NCI-H526 treated with DMSO at 0.1 percent for 48 hours (cell line): ENCODE measurements at places on chromosomes 6 and 20.

- DNase-seq: no peak
These were observed 7.1 kb upstream of the ZNF318 start for GRCh38 chr6:43376551-43376981.

DNA sequence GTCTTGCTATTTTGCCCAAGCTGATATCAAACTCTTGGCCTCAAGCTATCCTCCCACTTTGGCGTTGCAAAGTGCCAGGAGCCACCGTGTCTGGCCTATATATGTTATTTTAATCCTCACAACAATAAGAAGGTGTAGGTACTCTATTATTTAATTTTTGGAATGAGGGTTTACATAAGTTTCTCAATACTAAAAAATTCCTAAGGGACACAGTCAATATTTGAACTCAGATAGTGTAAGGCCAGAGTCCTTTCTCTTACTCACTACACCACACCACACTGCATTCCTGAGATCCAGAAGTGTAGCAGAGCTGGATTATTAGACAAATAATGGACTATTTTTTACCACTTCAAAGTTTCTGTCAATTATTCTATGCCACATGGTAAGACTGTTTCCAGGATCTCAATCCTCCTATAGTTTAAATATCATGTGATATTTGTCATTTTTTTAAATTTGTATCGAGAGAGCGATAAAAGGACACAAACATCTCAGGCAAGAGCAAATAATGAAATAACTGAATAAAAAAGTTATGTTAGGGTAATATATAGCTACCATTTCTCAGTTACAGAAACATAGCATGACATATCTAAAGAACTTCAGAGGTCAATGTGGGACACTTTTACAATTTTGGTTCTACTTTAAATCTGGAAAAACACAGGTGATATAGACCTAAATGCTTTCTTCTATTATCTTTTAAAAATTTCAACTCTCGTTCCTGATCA, 162.2 kb upstream of the THEMIS start:
- no peak for DNase-seq

GRCh38 chr6:3370361-3371221, 86.3 kb downstream of the SLC22A23 start:
- DNase-seq: no peak

GRCh38 chr6:136471372-136471771, 78.8 kb downstream of the MAP7 start:
- no peak for DNase-seq

DNA sequence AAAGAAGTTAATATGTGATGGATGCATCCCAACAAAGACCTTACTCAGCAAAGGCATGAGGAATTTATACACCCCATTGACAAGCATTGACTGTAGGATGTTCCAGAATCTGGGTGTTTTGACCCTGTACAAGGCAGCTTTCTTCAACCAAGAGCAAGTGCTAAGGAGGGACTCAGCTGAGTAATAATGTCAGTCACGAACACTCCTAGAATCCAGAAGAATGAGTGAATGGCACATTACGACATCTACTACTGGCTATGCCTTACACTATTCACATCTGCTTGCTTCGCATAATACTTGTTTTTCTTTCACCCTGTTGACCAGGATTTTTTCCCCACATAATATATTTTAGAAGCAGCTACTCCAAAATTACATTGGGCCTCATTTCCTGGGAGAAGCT, 42.5 kb upstream of the VGLL2 start:
- no peak for DNase-seq

- DNase-seq: no peak
These were observed 81.3 kb upstream of the BHLHE23 start for GRCh38 chr20:63087872-63088680.

DNA sequence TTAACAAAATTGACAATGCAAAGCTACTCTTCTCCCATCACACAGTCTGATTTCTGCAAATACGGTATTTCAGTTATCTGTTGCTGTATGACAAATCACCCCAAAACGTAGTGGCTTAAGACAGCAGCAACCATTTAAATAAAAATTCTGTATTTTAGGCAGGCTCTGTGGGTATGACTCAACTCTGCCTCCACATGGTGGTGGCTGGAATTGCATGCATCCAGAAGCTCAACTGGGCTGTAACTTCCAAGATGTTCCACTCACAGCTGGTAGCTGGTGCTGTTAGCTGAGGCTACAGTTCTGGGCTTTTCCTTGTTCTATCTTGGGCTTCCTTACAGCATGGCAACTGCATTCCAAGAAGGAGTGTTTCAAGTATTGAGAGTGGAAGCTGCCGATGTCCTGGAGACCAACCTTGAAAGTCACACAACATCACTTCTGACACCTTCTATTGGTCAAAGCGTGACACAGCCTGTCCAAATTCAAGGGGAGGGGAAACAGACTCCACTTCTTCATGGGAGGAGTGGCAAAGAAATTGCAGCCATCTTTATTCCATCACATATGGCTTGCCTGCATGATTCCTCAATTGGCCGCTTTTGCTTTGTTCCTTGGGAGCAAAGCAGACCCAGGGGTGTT, 39.7 kb upstream of the TULP1 start:
- no peak for DNase-seq

GRCh38 chr6:33549196-33549595, 30.9 kb downstream of the BAK1 start:
- no peak for DNase-seq

DNA sequence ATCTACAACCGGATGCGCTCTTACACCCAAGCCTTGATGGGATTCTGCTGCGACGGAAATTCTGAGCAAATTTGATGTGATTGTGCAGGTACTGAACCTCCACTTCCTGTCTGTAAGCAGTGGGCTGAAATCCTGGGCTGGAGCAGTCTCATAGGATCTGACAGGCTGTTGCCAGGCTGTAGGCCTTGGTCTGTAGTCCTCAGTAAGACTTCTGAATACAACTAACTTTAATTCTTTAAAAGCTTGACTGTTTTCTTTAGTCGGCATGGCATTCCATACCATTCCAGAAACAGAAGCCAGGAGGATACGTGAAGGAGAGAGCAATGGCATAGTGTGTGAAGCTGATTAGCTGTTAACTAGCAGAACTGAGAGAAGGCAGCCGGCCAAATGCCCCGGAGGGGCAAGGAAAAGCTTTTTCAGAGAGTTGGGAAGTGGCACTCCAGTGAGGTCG, 68.3 kb downstream of the ADTRP start:
- DNase-seq: no peak

DNA sequence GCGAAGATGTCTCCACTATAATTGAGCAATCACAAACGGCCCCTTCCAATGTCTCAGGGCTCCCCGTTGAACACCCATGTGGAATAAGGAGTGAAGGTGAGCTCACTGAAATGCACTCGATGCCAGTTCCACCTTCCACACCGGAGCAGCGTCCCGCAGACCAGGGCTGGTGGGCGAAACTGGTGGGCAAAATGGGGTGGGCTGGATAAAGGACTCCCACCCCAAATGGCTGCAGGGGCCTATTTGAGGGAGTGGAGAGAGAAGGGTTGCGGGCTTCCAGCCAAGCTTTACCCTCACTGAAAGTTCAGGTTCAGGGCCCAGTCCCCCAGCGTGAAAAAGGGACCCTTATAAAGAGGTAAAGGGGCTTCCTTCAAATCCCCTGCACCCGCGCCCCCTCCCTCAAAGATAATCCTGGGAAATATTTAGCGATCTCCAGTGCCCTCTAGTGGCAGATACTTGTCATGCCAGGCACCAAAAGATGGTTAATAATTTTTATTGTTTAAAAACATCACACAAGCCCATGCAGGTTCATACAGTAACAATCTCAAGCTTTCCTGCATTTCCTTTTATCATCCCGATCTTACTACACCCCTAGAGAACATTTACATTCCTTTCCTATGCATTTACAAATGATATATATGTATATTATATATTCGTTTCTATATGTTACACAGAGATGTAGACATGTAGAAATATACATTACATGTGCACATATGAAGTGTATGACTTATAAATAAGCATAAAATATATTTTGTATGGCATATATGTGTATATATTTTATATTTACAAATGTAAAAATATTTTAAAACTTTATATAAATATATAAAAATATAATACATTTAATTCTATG, 58.2 kb upstream of the NKX2-2 start:
- no peak for DNase-seq

DNA sequence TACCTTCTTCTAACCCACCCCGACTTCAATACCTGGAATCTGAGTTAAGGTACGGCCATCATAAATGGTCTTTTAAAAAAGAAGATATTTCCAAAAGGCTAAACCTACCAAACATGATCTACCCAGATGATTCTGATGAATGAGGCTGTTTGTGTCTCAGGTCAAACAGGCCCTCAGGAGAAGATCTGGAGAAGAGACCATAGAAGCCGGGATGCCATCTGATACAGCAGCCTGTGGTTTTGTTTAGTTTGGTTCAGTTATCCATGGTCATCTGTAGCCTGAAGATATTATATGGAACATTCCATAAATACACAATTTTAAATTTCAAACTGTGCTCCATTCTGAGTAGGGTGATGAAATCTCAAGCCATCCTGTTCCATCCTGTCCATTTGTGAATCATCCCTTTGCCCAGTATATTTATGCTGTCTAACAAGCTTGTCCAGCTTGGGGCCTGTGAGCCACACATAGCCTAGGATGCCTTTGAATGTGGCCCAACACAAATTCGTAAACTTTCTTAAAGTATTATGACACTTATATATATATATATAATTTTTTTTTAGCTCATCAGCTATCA, 4.0 kb upstream of the CAP2 start:
- no peak for DNase-seq

DNA sequence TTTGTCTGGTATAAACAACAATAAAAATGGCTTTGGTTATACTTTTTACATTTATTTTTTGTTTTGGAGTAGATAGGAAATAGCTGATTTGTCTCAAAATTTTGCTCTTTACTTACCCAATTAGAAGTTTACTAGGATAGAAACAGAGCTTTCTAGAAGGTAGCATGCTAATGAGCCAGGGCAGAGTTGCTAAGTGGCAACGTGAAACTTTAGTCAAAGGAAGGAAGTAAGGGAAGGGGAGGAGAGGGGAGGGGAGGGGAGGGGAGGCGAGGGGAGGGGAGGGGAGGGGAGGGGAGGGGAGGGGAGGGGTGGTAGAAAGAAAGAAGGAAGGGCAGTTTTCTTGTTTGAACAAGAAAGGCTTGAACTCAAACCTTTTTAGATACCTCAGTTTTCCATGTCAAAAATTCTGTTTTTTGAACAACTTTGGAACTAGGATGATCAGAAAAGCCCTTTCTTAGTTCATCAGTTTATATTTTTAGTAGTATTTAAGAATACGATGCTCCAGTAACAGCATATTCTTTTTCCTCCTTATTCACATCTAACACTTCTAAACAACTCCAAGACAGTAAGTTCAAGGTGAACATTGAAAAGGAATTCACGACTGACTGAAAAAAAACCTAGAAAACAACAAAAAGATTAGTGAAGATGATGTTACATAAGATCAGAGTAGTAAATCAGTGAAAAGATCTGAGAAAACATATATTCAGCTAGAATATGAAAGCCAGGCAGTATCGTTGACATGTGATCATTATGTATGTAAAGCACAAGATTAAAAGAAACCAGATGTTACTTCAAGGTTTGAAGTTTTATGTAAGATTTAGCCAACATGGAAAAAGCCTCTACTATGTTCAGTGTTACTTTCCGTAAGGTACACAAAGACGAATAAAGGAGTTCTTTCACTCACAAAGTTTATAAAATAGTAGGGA, 263.4 kb downstream of the ARHGAP18 start:
- DNase-seq: no peak

DNA sequence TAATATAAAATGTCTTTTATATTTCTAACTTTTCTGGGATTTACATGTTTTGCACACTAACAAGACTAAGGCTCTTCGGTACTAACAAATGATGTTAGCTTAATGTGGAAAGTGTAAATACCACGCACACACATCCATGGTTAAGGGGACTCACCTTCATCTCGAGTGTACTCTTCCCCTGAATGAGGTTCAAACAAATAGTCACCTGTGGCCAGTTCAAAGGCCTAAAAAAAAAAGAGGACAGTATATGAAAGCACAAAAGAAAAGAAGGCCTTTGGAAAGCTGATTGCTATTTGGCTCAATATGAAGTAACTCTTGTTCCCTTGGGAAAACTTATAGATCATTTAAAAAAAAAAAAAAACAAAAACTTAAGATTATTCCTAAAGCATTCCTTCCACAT, 37.2 kb downstream of the LHFPL5 start:
- DNase-seq: no peak

DNA sequence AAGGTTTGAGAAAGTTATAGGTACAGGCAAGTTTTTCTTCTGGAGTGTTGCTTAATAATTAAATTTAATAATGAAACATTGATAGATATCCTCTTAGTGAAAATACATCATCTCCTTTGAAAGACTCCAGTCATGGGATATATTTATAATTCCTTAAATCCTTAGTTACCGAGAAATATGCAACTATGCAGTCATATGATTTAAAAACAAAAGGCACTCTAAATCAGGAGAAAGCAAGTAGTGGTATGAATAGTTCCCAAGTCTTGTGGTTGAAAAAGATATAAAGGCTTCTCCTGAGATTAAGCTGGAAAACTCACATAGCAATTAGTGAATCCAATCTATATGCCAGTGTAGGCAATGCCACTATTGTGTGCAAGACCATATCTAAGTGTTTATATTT, 475.4 kb downstream of the EYS start:
- no peak for DNase-seq

GRCh38 chr6:160987265-160987664, 4.3 kb upstream of the MAP3K4 start:
- no peak for DNase-seq

DNA sequence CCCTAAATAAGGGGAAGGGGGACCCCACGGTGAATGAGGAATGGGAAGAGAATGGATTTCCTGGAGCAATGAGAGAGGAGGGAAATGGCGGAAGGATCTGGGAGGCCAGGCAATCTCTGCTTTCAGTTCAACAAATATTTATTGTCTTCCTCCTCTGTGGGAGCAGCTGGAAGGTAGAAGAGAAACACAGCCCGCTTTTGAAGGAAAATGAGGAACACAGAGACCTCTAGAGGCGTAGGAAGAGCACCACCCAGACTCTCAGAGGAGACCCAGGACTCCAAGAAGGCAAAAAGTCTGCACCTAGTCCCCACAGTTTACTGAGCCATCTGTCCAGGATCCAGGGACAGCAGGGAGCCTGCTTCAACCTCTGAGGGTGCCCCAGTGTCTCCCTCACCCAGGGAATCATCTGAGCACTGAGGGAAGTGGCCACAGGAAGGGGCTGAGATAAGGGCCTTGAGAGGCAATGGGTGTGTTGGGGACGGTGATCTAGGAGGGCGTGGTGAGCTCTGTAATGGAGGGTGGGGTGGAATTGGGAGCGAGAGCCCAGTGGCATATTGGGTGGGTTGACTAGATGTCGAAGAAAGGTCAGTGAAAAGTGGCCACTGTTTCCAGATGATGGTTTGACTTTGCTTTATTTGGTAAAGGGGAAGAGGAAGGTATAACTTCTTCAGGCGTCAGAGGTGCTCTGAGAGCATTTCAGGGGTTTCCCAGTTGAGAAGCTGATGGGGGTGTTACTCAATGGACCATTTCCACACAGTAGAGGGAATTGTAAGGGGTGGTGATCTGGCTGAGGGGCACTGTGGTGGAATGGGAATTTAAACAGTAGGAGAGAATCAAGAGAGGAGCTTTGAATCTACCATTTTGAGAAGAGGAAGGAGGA, 610 bp downstream of the PSORS1C1 start:
- no peak for DNase-seq

- no peak for DNase-seq
These were observed 83.1 kb downstream of the KCNB1 start for GRCh38 chr20:49399329-49399728.

GRCh38 chr6:15439410-15440025, 193.6 kb downstream of the JARID2 start:
- DNase-seq: no peak

GRCh38 chr20:57594092-57594951, 25.9 kb downstream of the ZBP1 start:
- DNase-seq: peak; percentile 63
